ENCODE measurements at places on chromosomes 5 and 9.

GRCh38 chr5:142151436-142152383 is 43.1 kb downstream of the NDFIP1 start:
- DNase-seq, result peak; percentile 29

DNA sequence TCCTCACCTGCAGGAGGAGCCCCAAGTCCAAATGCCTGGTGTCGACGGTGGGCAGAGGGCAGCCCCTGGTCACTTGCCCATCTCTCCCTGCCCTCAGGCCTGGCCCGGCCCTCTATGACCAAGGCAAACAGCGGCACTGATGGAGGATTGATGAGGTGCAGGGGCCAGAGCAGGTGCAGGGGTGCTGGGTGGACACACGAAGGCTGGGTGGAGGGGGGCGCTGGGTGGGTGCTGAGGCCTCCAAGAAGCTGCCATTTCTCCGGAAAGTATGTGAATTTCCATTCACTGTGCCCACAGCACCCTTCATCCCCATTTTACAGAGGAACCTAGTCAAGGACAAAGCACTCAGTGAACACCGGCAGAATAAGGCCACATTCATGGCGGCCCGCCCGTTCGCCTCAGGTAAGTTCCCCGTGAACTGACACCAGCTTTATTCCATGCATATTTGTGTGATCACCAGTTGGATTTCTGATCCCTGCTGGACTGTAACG is 143.8 kb upstream of the PPP1R26 start:
- DNase-seq, result no peak

GRCh38 chr5:16924206-16924605 is 11.9 kb downstream of the MYO10 start:
- no peak for DNase-seq

- DNase-seq, result no peak
Measured at GRCh38 chr9:36029202-36029601, 7.5 kb upstream of the RECK start.

DNA sequence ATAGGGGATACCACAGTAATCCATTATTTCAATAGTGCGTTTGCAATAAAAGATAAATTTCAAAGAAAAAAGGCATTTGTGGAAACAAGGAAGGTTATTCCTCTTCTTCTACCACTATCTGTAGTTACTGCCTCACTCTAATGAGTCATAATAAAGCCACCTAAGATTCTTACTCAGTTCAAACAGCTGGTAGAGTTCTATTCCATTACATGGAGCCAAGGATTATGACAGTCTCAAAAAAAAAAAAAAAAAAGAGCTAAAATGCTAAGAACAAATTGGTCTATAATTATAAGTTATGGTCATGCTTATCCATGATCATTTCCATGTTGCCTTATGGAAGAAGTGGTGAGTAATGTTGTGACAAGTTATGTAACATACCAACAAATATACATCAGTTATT is 46.3 kb downstream of the DENND1A start:
- DNase-seq, result no peak

DNA sequence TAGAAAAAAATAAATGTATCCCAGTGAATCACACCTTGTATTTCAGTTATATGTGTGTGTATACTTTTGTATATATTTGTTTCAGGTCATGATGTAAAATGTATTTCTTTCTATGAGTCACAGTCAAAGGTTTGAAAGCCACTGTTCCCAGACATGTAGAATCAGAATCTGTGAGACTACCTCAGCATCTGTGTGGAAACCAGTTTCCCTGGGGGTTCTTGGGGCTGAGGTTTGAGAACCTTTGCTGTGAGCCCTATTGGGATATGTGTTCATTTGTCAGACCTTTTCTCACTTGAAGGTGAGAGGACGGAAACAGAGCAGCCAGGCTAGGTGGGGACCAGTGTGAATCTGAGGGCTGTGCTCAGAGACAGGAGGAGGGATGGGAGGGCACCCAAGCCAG is 78.7 kb upstream of the SAP30L start:
- DNase-seq, result no peak

- DNase-seq, result no peak
Measured at GRCh38 chr9:130010151-130010988, 32.6 kb downstream of the FNBP1 start.

GRCh38 chr5:152061095-152061494 is 136.4 kb upstream of the GLRA1 start:
- DNase-seq, result no peak

DNA sequence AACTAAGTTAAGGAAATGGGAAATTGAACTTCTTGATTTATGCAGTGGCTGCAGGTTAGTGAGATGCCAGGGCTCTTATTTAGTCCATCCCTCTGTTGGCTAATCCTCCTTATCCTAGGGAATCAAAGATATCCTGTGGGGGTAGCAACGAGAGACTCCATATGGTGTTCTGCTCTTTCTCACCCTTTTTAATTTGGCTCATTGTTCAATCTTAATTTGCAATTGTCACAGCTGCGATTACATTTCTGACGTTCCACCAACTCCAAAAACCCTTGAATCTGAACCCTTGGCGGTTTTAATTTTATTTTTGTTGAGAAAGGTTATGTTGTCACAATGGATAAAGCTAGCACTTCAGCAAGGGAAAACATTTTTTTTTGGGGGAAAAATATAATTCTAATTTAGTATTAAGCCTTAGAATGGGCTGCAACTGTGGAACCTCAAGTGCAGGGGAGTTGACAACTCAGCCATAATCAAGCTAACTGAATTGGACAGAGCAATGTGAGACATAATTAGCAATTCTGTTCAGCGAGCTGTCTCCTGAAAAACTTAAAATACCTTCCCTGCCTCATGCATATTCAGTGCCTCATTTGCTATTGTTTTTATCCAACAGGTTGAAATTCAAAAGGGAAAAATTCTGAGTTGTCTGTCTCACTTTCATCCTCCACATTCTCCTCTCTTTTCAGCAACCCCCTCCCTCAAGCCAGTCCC is 91.3 kb downstream of the MAT2B start:
- DNase-seq, result no peak

DNA sequence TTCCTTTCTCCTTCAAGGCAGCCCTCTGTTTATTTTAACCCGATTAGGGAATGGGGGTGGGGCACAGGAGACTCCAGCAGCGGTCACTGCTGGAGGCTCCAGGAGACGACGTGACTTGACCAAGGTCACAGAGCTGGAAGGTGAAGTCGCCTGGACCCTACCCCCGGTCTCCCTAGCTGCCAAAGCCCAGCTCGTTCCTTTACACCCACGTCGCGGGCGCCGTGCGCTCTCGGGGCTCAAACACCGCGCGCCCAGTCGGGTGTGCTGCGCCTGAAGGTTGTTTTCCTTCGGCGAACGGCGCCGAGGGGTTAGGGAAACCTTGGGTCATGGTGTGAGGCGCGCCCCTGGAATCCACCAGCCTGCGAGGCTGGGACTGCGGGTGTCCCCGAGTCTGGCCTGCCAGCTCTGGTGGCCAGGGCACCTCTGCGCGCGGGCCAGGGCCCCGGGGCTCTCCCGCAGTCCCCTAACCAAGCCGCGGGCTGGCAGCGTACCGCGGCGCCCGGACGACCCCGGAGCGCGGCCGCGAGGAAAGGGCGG is 747 bp upstream of the UNC5A start:
- DNase-seq, result no peak

GRCh38 chr9:31601666-31602065 is 782.8 kb upstream of the ACO1 start:
- no peak for DNase-seq

- DNase-seq, result no peak
Measured at GRCh38 chr5:26388976-26389375, 649.4 kb downstream of the CDH9 start.

- DNase-seq, result no peak
Measured at GRCh38 chr9:11135851-11136250, 523.0 kb upstream of the PTPRD start.

GRCh38 chr5:137566780-137567179 is 67.7 kb upstream of the SPOCK1 start:
- no peak for DNase-seq

DNA sequence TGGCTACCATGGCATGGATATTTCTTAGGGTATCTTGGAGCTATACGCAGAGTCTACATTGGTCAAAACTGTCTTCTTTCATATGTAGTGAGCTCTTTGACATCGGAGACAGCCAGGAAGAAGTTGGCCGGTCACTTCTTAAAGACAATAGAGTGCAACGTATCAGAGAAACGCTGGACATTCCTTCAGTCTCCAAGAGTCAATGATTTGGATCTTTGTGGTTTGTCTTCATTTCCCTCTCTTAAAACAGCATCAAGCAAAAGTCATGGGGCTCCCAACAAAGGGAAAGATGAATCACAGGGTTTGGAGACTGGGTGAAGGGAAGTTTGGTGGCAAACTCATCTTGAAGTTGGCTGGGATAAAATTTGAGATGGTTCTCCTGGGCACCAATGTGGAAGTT is 320.1 kb downstream of the AGTPBP1 start:
- no peak for DNase-seq

- no peak for DNase-seq
Measured at GRCh38 chr5:107331882-107332281, 338.9 kb downstream of the EFNA5 start.

- DNase-seq, result no peak
Measured at GRCh38 chr5:149005077-149005892, 57.6 kb downstream of the SH3TC2 start.

DNA sequence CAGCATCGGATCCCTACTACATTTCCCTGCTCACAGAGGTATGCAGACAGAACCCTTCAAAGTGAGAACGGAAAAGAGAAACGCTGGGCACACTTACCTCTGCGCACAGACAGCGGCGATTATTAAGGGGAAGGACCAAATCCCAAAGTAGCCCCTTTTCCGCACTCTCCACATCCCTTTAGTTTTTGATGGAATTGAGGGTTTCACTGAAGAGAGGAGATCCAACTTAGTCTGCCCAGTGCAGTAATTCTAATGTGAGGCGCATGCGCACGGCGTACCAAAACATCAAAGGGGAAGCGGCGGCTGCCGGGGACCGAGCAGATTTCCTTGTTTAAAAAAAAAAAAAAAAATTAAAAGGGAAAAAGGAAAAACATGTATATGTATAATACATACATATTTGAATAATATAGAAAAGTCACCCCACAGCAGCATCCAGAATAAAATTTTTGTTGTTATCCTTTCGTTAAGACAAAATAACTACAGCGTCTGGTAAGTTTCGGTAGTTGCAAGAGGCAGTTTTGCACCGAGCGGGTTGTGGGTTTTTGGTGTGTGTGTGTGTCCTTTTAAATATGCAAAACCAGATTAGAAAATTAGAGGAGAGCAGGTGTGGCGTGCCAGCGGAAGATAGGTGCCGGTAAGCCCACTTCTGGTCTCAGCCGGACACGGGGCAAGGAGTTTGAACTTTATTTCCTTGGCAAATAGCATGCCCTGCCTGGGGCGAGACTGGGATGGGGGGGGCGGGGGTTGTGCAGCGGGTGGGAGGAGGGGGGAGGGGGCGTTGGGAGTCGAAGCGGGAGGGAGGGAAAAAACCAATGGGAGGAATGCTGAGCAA is at the start of gene GABRB2:
Gene GABRB2, minus strand, starts transcription at position 256 of the 832 bp plus-strand sequence. Its CDS starts 82 bp downstream, at position 174.
- DNase-seq, result no peak

DNA sequence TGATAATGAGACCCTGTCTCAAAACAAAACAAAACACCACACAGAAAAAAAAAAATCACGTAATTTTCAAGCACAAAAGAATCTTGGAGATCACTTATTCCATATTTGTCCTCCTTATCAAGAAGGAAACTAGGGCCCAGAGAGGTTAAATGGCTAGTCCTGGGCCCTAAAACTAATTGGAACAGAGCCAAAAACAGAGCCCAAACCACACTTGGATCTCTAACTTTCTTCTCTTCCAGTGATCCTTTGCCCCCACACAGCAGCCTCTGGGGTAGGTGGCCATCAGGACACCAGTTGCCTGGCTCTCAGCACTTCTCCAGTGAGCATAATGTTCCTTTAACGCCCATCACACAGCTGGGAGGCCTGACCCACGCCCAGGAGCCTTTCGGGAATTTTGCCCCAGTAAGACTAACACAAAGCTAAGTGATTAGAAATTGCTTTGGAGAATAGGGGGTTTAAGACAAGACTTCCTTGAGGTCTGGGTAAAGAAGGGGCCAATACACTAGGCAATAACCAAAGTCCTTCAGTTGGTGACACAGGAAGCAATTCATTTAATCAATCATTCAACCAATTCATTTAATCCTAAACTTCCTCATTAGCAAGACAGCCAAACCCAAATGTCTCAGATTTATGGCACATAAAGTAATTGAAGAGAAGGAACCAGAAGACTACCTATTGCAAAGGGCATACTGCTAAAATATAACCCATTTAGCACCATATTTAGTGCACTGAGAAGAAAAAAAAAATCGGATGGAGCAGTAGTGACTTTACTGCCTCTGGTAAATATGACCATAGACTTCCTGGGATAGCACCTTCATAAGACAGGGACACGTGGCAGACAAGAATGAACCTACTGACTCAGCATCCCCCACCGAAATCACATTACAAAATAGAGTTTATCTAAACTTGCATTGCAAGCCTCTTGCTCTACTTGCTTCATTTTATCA is 77.8 kb downstream of the ZNF608 start:
- DNase-seq, result no peak

- no peak for DNase-seq
Measured at GRCh38 chr5:158023266-158023665, 164.3 kb upstream of the CLINT1 start.

DNA sequence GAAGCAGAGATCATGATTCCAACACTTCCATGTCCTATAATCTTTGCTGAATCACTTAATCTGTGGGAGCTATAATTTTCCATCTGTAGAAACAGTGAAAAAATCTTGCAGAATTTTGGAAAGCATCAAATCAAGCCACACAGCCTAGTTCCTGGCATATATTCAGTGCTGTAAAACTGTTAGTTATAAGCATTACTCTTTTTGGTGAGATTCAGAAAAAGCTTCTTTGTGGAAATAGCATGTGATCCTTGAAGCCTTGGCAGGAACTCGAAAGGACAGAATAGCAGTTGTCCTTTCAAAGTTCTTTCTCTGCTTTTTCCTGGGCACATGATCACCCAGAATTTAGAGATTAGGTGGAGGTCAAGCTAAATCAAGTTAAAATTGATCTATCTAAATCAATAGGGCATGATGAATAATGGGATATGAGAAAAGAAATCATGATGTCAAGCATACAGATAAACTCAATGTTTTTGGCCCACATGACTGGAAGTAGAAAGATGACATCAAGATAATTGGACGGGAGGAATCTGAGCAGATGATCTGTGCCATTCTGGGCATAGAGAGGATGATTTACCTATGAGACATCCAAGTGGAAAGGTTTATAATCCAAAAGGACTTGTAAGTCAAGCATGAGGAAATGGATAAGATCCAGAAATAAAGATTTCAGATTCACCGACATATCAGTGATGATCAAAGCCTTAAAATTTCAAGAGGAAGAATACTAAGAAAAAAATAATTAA is 73.1 kb downstream of the TMEM232 start:
- no peak for DNase-seq

DNA sequence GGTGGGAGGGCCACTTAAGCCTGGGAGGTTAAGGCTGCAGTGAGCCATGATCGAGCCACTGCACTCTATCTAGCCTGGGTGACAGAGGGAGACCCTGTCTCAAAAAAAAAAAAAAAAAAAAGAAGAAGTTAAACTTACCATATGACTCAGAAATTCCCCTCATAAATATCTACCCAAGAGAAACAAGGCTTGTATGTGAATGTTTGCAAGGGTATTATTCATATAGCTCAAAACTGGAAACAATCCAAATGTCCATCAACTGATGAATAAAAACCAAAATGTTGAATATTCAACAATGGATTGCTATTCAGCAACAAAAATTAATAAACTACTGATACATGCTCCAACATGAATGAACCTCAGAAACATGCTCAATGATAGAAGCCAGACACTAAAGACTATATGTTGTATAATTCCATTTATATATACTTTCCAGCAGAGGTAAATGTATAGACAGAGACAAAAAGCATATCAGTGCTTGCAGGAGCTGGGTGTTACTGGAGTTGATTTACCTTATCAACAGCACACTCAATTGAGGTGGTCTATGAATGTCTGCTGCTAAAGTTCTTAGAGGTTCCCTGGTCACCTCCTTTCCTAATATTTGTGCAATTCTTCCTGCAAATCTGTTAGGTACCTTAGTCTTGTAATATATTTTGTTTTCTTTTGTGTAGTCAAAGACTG is 5.3 kb upstream of the SREK1 start:
- no peak for DNase-seq

All from stimulated activated CD4-positive, alpha-beta T cell treated with anti-CD3 and anti-CD28 coated beads, TNF-alpha, amount 100 ng/mL, for 1 hour (primary cell).